ENCODE measurements at places on chromosomes 6 and 20. TPM values are rescaled to one million over a fixed set of nuclear protein-coding genes. Genes with fewer than 3 reads are reported as not detected.

GRCh38 chr6:111922454-111923297 lies 49.4 kb upstream of the FYN start:
- no peak for DNase-seq

- DNase-seq: no peak
Observed at GRCh38 chr20:52926505-52926904, 45.7 kb upstream of the TSHZ2 start.

DNA sequence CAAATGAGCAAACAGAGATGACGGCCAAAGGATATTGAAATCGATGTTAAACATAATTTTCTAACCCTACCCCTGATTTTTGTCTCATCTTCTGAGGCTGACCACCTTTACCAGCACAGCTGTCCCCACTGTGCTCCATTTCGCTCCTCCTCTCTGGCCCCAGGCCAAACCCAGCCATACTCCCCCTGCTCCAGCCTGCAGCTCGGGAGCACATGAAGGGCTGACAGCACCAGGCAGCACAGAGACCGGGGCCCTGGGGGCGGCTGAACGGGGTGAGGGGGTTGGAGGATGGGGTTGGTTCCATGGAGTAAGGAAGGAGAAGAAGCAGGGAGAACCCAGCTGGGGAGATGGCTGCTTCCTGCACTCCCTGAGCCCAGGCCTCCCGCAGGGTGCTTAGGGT lies 3.2 kb upstream of the NCR2 start:
- DNase-seq: no peak

- DNase-seq: no peak
Observed at GRCh38 chr6:71187141-71187540, 101.5 kb upstream of the OGFRL1 start.

Gene CLPSL1
- not detected for polyA plus RNA-seq

DNA sequence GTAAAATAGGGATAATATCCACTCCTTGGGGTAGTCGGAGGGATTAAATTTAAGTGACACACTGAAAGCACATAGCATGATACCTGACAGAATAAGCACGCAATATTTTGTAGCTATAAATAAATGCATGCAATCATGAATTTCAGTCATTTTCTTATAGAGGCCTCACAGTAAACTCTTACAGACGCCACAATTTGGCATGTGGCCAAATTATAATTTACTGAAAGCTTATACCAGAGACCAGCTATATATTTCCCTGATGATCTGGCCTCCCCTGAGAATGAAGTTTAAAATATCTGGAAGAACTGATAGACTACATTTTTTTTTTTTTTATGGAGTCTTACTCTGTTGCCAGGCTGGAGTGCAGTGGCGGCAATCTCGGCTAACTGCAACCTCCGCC lies 40.9 kb downstream of the QRSL1 start:
- DNase-seq: no peak

DNA sequence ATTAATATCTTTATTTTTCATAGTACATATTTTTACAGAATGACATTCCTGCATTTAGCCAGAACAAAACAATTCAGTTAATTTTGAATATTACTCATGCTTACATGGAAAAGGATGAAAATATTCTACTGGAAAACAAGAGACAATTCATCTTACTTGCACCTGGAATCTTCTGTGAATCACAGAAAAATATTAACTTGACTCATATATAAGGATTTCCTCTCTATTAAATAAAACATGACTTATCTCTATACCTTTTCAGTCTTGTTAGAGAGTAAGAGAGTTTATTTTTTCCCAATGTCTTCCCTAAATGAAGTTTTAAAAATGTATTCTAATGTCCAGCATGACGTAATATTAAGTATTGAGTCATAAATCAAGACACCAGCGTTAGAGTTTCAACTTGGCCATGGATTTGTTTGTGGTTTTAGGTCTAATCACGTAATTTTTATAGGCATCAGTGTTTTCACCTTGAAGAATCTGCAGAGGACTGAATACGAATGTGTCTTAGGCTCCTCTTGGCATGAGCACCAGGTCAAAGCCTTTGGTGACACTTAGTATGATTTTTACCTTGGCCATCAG lies 445.1 kb upstream of the JAG1 start:
- no peak for DNase-seq

DNA sequence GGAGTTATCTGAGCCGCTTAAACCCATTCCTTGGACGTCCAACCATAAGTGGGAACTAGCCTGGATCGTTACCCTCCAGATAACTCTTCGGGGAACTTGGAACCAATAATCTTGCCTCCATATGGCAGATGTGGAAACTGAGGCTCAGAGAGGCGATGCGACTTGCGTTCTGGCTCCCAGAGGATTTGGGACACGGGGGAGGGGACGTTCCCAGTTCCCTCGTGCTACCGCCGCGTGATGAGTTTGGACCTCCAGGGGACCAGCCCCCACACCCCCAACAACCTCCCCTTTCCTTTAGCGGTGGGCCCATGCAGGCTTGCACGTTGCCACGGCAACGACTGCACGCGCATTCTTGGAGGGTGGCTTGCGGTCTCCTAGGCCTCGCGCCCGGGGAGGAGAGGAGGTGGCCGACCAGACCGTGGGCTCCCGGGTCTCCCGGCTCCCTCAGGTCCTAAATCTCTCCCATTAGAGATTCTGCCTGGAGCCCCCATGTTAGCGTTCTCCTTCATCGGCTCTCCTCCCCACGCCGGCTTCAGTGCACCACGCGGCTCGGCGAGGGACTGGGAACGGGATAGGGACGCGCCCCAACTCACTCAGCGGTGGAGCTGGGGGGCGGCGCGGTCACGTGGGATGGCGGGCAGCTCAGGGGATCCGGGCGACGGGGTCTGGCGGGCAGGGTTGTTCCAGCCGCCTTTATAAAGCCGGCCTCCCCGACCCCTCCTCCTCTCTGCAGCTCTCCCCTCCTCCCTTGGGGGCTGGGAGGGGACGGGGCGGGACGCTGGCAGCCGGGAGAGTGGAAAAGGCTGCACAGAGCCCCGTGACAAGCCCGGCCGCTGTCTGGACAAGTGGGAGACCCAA lies at the start of gene PLTP:
TSS of gene PLTP (minus strand) at position 670 of the 858 bp plus-strand sequence. CDS start 703 bp downstream, outside the sequence.
- peak; percentile 77 for DNase-seq

DNA sequence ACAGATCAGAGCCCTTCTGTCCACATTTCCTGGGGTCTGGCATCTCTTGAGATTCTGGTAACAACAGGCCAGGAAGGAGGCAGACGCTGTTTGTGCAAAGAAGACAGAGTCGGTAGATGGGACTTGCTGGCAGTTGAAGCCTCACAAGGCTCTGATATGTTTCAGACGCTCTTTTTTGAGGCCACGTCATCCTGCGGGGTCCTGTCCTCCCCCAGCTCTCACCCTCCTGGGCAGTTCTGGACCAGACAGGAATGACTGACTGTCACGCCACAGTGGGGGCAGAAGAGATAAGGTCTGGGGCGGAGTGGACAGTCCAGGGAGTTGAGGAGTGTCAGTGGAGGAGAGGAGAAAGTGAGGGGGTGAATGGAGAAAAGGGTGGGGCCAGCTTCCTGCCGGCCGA lies 87.1 kb upstream of the SULF2 start:
- no peak for DNase-seq

DNA sequence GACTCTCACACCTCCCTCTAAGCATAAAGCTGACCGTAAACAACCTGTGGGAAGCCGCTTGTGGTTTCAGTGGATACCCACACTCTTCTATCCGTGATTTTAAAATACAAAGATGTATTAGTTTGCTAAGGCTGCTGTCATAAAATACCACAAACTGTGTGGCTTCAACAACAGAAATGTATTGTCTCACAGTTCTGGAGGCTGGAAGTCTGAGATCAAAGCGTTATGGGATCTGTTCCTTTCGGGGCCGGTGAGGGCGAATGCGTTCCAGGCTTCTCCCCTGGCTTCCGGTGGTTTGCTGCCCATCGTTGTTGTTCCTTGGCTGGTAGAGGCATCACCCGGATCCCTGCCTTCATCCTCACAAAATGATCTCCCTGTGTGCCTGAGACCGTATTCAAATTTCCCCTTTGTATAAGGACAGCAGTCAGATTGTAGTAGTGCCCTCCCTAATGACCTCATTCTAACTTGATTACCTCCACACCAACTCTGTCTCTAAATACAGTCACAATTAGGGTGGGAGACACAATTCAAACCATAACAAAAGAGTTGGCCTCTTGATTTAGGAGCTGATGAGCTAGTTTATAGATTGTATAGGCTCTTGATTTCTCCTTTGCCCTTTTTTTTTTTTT lies 210.6 kb upstream of the SOX4 start:
- no peak for DNase-seq

Gene TRIM39
- polyA plus RNA-seq: 12.1 TPM

Gene OR2H2
- not detected for polyA plus RNA-seq

GRCh38 chr20:61170496-61171320 lies 81.4 kb upstream of the CDH4 start:
- DNase-seq: no peak

DNA sequence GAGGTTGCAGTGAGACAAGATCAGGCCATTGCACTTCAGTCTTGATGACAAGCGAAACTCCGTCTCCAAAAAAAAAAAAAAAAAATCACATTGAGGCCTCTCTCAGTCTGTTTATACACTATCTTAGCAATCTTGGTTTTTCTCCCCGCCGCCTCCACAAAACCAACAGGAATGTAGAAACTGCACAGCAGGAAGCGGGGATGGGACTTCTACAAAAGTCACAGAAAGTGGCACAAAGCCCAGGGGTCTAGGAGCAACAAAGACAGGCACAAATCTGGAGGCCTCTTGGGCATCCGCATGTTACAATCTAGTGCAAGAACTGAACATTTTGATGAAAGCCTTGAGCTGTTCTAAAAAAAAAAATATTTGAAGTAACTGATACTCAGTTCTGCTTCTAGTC lies 48.6 kb downstream of the KDM1B start:
- DNase-seq: no peak

GRCh38 chr20:16560216-16560615 lies 13.0 kb downstream of the KIF16B start:
- DNase-seq: no peak

DNA sequence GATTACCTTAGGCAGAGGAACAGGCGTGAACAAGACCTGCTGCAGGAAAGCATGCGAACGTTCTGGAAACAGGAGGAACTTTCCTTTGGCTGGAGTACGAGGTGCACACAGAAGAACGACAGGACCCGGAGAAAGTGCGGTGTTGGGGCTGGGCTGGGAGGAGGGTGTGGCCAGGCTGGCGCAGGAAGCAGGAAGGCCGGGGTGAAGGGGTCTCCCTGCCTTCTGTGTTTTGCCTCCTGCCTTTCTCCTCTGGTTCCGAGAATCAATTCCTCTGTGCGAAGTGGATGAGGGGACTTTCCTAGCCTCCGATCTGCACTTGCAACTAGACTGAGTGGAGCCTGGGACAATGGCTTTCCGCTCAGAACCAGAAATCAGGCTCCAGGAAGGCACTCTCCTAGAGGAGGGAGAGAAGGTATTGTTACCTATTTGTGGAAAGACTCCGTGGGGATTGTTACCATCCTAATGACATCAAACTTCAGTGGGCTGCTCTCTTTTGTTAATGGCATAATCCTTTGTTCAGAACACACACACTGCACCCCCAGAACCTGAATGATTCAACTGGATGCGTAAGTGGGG lies 22.9 kb upstream of the PLEKHG1 start:
- no peak for DNase-seq

DNA sequence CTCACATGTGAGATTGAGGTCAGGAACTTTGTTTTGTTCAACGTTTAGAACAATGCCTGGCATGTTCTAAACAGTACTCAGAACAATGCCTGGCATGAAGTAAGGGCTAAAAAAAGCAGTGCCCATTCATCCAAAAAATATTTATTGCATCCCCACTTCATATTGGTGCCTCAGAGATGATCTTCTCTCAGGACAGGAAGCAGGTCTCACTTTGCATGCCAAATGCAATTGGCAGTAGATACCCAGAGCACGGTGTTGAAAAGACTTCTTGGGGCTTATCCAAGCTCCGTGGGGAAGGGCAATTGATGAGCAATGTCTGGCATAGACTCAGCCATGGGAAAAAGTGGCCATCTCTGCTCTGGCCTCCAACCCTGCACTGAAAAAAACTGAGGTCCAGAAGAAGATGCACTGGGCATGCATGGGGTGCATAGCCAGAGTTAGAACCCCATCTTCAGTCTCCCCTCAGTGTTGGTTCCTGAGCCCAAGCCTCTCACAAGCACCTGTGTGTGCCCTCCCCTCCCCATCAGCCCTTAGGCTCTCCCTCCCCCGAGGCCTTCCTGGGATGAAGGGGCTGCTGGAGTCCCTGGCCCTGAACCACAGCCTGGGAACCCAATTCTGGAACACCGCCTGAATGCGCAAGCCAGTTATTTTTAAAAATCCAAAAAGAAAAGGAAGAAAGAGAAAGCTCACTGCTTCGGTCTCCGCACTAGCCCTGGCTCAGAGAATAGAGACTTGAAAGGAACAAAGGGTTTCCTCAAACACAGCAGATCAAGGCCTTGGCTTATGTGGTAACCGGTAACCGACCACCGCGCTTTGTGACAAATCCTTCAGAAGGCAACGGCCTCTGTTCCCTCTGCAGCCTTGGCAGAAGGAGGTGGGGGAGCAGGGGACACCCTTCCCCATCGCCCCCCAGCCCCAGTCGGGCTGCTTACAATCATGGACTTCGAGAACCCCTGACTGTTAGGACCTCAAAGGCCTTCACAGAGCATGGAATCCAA lies 78.5 kb upstream of the SIRPA start:
- DNase-seq: peak; percentile 75

DNA sequence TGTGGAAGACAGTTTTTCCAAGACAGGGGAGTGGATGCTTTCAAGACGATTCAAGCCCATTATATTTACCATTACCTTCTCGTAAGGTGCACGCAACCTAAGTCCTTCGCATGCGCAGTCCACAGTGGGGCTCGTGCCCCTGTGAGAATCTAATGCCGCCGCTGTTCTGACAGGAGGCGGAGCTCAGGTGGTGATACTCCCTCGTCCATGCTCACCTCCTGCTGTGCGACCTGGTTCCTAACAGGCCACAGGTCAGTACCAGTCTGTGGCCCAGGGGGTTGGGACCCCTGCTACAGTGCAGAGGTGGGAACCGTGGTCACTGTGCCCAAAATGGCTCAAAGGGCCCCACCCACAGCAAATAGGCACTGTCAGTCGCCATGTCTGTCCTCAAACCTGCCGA lies 36.6 kb downstream of the SERPINB1 start:
- DNase-seq: no peak

GRCh38 chr20:34622821-34623451 lies 54.0 kb downstream of the PIGU start:
- DNase-seq: no peak

Gene LHFPL5
- 0.13 TPM for polyA plus RNA-seq

Gene GPR6
- polyA plus RNA-seq: not detected

GRCh38 chr6:104787305-104787704 lies 72.4 kb downstream of the HACE1 start:
- no peak for DNase-seq

Gene TFAP2D
- not detected for polyA plus RNA-seq

Gene RSPO3
- polyA plus RNA-seq: 22.8 TPM

DNA sequence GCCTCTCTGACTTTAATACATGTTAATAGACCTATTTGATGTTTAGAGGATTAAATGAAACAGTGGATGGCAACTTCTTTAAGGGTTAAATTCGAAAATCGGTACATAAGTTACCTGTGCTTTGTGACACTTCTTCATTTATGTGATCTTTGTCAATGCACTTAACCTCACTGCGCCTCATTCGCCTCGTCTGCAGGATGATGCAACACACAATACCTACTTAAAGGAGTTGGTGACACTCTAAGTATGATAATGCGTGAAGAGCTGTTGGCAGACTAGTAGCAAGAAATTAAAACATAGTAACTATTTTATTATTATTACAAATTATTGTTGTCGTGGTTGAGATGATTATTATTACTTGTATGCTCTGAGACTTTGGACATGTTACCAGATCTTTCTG lies 92.8 kb downstream of the TSHZ2 start:
- no peak for DNase-seq

GRCh38 chr20:37273988-37274387 lies 12.4 kb upstream of the GHRH start:
- no peak for DNase-seq

- DNase-seq: no peak
Observed at GRCh38 chr6:157555455-157556143, 174.6 kb downstream of the ZDHHC14 start.

- no peak for DNase-seq
Observed at GRCh38 chr6:159525445-159526025, 167.5 kb downstream of the SOD2 start.

Data from adrenal gland (tissue), 19 donors.